ENCODE measurements at places on chromosomes 12 and 14.

DNA sequence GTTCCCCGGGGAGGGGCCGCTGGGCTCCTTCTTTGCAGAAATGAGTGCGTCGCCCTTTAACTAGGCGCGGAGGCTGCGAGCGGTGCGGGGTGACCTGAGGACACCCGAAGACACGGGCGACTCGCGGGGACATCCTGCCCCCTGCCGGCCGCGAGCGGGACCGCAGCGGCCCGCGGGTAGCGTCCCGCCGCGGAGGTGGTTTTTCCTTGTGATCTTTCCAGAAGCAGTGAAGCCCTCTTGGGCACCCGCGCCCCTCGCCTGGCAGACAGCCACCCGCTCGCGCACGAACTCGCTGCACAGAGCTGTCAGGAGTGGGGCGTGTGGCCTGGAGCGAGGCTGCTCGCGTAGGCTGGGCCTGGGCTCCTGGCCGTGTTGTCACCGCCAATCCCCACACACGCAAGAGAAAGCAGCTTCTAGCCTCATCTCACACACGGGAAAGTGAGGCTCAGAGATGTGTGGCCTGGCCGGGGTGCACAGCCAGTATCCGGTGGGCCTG is 67.2 kb downstream of the DIO3 start:
- DNase-seq: peak; percentile 74

DNA sequence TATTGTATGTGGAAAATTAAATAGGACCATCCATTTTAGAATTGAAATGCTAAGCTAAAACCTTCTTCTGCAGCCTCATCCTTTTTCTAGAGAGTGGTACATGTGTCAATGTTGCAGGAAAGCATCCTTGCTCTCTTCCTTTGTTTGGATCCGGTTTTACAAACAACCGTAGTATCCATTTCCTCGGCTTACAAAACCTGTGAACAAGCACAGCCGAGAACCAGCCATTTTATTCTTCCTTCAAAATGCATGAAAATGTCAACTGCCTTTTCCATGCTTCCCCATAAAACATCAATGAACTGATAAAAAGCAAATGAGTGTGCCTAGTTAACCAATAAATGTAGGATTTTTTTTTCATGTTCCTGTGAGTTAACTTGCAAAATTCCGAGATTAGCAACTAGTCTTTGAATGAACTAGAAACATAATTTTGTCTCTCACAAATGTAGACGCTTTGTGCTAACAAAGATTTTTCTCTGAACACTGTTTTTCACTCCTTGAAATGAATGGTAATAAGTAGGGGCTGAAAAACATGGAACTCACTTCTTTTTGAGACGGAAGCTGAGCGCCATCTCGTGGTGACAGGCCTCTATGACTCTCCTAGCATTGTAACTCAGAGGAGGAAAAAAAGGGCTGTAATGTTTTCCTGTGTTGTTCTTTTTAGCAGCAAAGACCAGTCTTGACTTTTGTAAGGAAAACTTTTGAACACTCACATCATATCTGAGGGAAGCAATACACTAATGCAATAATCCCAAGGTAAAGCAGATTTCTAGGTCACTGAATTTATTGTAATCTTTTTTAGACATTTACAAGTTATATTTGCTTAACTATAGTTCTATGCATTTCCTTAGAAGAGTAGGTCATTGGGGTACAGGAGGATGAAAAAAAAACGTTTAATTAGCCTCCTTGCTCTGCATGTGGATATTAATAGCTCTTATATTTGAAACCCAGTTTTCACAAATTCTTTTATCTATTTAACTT is 157.4 kb upstream of the FOXG1 start:
- DNase-seq: no peak

- no peak for DNase-seq
Measured at GRCh38 chr14:20603813-20604690, 12.9 kb upstream of the RNASE12 start.

DNA sequence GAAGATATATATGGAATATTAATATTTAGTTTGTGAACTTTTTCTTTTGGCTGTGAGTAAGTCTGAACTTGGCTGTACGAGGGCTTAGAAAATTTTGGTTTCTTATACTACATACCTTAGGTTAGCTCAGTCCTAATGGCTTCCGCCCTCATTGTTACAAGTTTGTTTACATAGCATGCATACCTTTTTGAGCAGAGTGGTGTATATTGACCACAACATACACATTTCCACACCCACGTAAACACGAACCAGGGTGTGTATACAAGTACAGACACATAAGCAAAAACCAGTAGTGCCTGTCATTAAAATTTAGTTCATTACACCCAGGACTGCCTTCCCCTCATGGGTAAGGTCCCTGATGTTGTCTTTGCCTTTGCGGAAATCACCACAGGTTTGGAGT is 230.2 kb upstream of the RGS6 start:
- DNase-seq: no peak

DNA sequence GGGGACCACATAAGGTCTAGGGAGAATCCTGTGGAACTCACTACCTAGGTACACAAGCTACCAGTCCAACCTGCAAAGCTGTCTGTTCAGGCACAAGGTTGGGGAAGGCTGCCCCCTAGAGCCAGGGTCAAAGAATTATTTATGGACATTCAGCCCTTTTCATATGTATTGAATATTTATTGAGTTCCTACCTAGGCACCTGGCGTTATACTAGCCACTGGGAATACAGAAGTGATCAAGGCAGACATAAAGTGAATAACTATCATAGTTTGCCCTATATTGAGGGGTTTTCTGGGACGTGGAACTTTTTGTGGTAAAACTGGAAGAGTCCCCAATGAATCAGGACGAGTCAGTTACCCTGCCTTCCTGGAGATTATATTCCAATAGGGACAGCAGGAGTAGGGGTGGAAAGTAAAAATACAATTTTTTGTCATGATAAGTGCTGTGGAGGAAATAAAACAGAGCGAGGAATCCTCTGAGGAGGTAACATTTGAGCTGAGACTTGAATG is 5.8 kb upstream of the SLC48A1 start:
- DNase-seq: no peak

GRCh38 chr14:102500713-102501112 is 8.9 kb downstream of the ANKRD9 start:
- DNase-seq: no peak

- DNase-seq: peak; percentile 67
Measured at GRCh38 chr12:69284131-69284530, 44.8 kb downstream of the CPSF6 start.

GRCh38 chr12:97292588-97292987 is 170.0 kb upstream of the RMST start:
- DNase-seq: no peak

DNA sequence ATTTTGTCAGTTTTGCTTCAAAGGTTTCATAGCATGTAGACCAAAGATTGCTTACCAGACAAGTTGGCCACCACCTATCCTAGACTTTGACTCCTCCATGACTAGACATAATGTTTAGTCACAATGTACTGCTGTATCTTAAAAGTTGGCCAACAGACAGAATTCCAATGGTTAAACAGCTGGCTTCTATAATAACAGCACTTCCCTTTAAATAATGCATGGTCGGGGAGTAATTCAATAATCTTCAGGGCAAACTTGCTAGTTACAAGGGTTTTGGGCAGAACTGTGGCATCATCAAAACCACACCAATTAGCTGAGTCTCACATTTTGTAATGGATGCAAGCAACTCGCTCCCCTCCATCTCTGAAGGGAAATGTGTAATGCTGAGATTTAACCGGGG is 56.9 kb downstream of the IGF1 start:
- DNase-seq: no peak

- no peak for DNase-seq
Measured at GRCh38 chr14:103693515-103693914, 21.7 kb downstream of the XRCC3 start.

DNA sequence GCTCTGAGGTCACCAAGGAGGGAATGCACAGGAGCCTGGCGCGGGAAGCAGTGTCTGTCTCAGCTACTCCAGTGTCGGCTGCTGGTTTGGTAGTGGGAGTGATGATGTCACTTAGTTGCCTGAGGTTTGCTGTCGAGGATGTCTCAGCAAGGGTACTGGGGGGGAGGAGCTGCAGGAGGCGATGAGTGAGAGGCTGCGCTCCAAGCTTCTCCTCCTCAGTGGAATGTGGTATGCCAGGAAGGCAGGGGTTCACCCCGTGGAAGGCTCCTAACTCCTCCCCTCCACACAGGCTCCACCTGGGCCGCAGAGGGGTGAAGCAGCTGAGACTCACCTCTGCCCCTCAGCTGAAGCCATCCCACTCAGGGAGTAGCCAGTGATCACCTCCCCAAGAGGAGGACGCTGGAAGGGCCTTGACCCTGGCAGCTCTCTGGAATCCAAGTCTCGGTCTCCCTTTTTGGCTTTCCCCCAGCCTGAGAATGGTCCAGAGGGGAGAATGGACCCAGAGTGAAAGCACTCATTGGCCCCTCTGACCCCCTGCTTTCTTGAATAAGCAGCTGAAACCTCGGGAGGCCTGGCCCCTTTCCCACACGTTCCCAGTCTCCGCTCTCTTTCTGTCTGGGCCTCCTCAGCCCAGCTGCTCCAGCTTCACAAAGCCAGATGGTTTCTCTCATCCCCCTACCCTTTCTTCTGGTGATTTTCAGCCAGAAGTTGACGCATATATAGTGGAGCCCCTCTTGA is 178.9 kb upstream of the FKBP4 start:
- no peak for DNase-seq

DNA sequence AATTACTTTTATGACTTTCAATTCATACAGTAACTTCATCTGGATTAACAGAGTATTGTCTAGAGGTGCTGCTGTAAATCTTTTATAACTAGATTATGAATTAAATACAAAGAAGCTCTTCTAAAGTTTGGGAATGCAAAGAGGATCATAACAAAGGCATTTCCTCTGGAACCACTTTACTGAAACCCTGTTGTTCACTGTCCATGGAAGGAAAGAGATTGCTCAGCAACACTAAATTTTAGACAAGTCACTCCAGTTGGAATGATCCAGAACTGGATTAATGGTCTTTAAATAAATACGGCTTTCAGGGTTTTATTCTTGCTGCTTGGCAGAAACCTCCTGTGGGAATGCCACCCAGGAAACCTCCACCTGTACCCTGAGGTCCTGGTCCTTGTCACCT is 250.6 kb downstream of the KSR2 start:
- DNase-seq: no peak

DNA sequence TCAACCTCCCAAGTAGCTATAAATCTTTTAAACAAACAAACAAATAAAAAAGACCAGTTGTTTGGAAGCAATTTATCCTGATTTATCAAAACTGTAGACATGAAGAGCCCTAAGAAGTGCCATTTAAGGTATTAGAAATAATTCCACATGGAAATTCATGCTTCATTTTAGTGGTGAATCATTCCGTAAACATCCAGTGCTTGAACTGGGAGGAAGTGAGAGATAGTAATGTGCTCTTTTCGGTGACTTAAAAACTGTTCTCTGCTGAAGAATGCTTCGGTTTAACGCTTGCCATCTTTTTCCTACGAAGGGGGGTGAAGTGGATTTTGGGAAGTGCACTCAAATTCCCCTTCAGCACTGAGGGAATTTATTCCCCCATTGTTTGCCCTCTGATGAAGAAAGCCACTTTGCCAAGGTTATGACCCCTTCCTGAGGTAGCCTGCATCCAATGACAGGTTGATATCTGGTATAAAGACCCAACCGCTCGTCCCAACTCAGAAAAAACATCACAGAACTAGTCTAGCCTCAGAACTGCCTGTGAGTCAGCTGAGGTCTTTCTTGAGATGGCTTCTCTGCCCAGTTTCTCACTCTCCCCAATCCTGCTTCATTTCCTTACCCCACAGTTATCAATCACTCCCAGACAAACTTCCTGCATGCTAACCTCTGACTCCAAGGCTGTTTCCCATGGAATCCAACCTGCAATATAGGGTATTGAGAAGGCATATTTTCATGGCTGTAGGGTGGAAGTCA is 244.1 kb downstream of the AEBP2 start:
- DNase-seq: no peak

GRCh38 chr12:132204063-132204792 is 60.0 kb downstream of the NOC4L start:
- no peak for DNase-seq

GRCh38 chr12:120352117-120352516 is 16.8 kb downstream of the MSI1 start:
- no peak for DNase-seq

- no peak for DNase-seq
Measured at GRCh38 chr12:18868717-18869116, 130.8 kb downstream of the CAPZA3 start.

DNA sequence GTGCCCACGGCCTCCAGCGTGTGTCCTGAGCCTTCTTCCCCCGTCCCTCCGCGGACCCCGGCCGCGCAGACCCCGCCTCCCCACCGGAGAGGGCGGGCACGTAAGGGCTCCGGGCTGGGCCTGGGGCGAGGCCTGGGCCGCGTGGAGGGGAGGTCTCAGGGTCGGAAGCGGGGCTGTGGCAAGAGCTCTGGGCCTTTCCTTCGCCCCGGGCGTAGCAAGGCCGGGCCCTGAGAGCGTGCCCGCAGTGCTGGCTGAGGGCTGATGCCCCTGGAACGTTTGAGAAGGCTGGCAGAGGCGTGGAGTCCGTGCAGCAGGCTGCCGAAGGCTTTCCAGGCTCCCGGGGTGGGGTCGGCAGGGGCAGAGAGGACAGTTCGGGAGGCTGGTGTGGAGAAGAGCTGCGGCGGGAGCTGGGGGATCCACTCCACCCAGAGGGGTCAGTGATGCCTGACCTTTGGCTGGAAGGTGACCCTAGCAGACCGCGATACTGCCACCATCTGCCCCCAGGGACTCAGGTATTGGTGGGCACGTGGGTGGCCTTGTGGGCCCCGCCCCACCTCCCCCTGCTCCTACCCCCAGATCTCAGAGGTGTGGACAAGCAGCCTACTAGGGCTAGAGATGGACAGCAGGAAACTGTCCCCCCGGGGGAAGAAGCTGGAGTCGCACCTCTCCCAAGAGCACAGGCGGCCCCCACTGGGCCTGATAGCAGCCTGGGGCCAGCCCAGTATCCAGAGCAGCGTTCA is 558 bp downstream of the TEX22 start:
- peak; percentile 75 for DNase-seq

DNA sequence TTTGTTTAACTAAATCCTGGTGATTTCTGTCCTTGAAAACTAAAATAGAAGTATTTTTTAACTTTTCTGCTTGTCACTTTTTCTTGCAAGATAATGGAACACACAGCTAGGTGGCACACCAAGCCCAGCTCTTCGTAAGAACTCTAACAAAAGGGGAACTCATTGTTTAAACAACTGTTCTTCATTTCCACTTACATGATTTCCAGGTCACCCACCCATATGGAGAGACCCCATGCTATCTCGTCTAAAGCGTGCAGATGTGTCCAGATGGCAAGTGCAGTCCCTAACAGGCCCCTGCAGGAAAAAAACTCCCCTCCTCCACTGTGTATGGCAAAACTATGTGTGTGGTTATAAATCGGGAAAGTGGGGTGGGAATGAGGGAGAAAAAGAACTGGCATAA is 43.3 kb upstream of the NT5DC3 start:
- DNase-seq: peak; percentile 71

DNA sequence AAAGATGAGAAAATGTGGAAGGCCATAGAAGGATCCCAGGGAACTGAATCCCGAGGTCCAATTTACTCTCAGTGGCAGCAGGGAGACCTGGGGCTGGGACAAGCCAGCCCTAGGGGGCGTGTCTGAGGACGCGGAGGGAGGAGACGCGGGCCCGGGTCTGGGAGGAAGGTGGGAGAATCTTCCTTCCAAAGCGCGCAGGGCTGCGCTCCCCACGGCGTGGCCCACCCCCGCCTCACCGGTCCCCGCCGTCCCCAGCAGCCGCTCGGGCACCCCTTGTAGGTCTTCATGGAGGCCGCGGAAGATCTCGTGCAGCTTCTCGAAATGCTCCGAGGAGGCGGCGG is 323 bp downstream of the VTI1B start:
- DNase-seq: peak; percentile 43

Measured in hematopoietic multipotent progenitor cell (in vitro differentiated cells).